NK-92 treated with Interleukin-12 subunit alpha and Interleukin-12 subunit beta, amount 100 ng/mL, for 24 hours (cell line): ENCODE measurements at places on chromosomes 4 and X.

DNA sequence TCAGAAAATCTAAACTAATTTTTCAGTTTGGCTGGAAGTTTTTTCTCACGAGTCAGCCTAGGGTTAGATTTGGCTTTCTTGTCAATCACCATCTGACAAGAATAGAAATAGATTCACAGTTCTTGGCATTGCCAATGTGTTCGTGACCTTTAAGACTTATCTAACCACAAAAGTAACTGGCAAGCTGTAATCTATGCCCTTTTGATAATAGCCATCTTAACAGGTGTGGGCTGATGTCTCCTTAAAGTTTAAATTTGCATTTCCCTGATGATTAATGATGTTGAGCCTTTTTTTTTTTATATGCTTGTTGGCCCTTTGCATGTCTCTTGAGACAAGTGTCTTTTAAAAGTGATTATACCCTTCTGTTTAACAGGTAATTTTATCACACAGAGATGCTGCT is 460.3 kb upstream of the PRKX start:
- DNase-seq = no peak

DNA sequence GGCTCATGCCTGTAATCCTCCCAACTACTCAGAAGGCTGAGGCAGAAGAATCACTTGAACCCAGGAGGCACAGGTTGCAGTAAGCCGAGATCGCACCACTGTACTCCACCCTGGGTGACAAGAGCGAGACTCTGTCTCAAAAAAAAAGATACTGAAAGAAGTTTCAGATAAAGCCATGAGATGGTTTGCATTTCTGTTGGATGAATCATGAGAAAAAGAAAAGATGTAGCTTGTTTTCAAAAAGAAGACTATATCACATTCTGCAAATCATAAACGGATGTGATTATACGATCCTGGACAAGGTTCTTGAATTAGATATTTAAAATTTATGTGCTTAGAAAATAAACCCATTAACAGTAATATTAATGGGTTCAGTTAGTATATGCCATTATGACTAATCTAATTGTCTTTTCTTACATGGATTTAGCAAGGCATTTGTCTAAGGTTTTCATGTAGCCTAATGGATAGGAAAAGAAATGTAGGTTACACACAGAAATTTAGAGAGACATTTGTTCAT is 345.9 kb downstream of the SLC7A11 start:
- DNase-seq = no peak

DNA sequence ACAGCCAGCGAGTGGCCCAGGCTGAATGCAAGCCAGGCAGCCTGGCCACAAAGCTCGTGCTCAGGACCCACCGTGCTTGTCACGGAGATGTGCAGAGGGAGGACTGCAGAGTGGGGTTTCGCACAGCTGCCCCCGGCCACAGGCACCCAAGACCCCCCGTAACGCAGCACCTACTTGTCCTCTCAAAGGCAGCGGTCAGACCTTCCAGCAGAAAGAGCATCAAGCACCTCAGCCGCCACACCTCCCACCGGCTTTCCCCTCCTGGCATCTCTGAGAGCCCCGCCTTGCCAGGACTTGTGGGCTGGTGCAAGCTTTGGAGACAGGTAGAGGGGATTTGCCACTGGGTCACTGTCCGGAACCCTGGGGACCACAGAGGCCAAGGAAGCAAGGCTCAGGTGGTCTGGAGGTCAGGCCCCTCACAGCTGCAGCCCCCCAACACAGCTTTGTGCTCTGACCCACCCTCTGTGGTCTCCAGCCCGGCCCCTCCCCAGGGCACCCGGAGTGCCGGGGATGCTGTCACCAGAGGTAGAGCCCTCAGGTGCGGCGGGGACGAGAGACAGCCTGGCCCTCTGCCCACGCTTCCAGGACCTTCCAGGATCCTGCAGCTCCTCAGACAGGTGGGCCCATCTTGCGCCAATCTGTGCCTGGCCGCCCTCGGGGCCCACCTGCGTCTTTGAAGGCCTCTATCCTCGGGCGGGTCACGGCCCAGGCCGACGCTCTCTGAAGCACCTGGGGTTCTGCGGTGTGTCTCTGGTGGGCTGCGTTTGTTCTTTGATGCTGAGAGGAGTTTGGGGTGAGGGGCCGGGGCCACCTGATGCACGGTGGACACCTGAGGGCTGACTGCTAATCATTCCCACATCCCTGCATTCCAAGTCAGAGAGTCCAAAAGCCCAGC is 34.4 kb upstream of the HMX1 start:
- DNase-seq = no peak

DNA sequence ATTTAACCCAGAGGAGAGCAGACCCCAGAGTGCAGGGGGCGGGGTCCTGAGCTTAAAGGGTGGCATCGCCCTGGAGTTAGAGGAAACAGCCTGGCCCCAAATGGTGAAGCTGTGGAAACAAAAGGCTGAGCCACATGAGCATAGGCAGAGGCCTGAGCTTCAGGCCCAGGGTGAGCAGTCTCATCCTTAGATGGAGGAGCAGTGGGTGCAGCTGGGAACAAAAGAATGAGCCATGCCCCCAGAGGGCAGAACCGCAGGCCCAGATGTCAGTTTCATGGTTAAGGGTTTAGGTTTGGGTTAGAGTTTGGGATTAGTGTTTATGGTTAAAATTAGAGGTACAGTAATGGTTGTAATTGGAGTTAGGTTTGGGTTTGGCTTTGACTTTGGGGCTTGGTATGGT is 44.4 kb upstream of the IL9R start:
- DNase-seq = no peak

- no peak for DNase-seq
These were observed 39.2 kb upstream of the TLR3 start for GRCh38 chr4:186029571-186030398.

DNA sequence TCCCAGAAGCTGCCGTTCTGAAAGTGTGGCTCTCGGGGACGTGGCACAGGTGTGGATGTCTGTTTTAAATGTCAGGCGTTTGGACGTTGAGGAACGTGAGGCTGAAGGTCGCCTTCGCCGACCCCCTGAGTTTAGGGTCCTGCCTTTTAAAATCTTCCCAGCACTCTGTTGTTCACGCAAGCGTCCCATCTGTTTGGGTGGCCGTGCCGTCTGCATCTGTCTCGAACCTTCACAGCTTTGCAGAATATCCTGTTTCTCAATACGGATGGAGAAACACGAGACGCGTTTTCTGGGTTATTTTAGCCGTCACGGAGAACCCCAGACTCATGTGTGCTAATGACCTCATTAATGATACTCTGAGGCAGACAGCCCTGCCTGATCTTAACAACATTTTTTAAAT is 31.5 kb downstream of the SHOX start:
- no peak for DNase-seq

DNA sequence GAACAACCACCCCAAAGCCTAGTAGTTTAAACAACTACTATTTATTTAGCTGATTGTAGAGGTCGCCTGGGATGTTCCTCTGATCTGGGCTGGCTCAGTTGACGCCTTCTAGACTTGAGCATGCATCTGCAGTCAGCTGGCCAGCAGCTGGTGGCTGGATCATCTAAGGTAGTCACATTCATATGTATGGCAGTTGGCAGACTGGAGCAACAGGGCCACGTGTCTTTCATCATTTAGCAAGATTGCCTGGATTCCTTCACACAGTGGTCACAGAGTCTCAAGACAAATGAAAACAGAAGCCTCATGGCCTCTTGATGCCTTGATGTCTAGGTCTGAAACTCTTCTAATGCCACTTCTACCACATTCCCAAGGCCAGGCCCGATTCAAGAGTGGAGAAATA is 220.6 kb upstream of the S100G start:
- DNase-seq = no peak

DNA sequence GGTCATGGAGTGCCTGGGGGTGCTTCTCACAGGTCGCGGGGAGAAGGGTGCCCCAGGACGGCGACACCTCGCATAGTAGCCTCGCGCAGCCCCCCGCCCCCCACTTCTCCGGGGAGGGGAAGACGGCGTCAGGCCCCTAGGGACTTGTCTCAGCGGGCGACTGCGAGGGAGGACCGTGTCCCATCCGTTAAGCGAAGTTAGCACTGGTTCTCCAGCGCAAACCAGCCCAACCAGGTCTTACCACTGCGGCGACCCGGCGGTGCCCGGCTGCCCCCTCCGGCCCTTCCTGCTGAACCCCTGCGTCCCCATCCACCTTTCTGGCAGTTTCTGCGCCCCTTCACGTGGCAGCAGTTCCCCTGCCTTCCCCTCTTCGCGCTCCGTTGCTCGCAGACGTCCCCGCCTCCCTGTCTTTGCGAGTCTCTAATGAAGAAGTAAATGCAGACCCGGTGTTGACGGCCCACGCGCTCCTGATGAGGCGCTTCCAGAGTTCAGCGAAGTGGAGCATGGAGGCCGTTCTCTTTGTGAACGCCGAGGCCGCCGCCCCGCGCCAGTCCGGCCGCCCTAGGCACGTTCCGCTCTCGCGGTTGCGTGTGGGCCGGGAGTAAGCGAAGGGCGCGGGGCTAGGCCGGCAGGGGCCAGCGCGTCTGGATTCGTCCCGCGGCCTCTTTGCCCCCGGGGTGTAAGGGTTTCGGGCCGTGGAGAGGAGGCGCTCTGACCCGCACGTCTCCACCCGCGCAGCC is 3.0 kb downstream of the SLIT2 start:
- no peak for DNase-seq

- DNase-seq = no peak
These were observed 164.7 kb downstream of the DCLK2 start for GRCh38 chr4:150242820-150243458.

- no peak for DNase-seq
These were observed 43.9 kb downstream of the FAM53A start for GRCh38 chr4:1640190-1640589.

- DNase-seq = no peak
These were observed 76.4 kb downstream of the CBLL2 start for GRCh38 chrX:22349116-22349515.

DNA sequence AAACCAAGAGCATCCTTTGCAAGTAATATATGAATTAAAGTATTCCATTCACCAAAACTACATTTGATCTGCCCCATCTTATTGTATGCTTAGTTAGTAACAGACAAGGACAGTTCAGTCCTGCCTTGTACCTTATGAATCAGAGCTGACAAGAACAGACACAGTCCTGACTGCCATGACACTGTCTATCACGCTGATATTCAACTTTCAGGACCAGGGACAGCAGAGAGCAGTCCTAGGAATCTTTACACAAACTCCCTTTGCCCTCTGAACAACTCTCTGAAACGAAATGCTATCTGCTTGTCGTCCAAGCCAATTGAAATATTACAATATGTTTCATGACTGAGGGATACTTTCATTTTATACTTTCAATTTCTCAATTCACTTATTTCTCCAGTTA is 268.6 kb upstream of the VCX start:
- no peak for DNase-seq

DNA sequence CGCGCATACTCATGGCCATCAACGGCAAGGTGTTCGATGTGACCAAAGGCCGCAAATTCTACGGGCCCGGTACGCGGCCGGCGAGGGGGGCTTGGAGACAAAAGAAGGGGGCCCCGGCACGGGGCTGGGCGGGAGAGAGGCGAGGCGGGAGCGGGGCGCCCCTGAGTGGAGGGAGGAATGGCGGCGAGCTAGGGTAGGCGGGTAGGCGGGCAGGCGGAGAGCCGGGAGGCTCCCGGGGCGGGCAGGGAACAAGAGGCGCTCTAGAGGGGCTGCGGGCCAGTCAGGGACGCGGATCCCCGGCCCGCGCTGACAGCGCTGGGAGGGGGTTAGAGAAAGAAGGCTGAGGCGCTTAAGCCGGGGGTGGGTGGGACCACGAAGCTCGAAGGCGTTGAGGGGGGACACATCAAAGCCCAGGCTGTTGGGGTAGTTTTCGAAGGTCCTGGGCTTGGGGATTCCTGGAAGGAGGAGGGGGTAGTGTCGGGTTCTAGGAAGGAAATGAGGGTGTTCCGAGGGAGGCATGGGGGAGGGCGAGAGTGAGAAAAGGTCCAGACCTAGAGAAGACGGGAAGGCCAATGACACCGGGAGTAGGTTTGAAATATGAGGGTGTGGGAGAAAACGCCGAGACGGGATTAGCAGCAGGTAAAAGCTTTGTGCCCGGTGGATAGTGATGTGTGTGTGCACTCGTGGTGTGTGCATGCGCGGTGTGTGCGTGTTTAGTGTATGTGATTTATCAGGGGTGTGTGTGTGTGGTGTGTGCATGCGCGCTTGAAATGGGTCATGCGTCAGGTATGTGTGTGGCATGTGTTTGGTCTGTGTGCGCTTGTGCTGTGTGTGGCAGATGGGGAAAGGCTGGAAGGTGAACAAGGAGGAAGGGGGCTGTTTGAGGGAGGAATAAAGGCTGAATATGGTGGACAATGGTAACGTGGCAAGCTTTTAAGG is 807 bp downstream of the PGRMC1 start:
- peak; percentile 19 for DNase-seq

DNA sequence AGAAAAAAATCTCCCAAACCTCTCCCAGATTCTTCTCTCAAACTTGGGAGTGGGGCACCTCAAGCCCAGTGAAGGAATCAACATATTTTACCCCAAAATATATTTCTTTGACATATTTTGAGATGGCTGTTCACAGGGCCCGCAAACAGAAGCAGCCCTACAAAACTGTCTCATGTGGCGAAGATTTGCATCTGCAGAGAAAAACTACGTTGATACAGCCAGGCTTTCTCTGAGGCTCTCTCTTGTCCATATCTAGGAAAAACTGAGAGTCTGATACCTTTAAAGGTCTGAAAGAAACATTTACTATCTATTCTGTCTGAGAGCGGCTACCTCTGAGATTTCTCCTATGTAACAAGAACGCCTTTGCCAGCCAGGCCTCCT is 23.3 kb upstream of the TMSB4X start:
- DNase-seq = no peak

- DNase-seq = no peak
These were observed 18.4 kb upstream of the SORBS2 start for GRCh38 chr4:185830263-185830994.

DNA sequence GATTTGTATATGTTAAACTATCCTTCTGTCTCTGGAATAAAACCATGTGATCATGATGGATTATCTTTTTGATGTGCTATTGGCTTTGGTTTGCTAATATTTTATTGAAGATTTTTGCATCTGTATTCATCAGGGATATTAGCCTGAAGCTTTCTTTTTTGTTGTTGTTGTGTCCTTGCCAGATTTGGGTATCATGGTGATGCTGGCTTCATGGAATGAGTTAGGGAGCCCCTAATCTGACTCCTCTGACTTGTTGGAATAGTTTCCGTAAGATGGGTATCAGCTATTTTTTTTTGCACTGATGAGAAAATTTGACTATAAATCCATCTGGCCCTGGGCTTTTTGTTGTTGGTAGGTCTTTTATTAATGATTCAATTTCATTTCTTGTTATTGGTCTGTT is 45.7 kb downstream of the ATP10D start:
- DNase-seq = no peak

GRCh38 chrX:7184816-7185215 is 36.9 kb upstream of the PUDP start:
- no peak for DNase-seq
